ENCODE measurements at places on chromosomes 11 and 22.
A peak's percentile ranks its signal among the peaks of the same experiment; 100 is the strongest.

DNA sequence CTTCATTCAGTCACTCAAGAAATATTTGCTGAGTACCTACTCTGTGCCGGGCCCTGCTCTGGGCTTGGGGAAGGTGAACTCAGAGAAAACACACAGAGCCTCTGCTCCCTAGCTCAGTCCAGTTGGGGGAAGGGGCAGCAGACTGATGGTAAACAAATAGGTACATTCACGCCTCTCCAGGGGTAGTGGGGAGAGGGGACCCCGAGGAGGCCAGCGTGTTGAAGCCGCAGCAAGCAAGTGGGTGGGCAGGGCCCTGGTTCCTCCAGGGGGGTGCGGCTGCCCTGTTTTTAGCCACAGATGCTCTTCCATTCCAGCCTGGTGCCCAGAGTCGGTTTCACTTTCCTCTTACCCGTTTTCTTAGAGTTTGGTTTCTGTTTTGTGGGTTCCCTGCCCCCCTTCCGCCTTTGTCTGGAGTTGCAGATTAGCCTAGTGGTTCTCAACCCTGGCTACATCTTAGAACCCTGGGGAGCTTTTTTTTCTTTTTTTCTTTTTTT lies 8.7 kb downstream of the DRAP1 start:
- DNase-seq: peak; percentile 18

DNA sequence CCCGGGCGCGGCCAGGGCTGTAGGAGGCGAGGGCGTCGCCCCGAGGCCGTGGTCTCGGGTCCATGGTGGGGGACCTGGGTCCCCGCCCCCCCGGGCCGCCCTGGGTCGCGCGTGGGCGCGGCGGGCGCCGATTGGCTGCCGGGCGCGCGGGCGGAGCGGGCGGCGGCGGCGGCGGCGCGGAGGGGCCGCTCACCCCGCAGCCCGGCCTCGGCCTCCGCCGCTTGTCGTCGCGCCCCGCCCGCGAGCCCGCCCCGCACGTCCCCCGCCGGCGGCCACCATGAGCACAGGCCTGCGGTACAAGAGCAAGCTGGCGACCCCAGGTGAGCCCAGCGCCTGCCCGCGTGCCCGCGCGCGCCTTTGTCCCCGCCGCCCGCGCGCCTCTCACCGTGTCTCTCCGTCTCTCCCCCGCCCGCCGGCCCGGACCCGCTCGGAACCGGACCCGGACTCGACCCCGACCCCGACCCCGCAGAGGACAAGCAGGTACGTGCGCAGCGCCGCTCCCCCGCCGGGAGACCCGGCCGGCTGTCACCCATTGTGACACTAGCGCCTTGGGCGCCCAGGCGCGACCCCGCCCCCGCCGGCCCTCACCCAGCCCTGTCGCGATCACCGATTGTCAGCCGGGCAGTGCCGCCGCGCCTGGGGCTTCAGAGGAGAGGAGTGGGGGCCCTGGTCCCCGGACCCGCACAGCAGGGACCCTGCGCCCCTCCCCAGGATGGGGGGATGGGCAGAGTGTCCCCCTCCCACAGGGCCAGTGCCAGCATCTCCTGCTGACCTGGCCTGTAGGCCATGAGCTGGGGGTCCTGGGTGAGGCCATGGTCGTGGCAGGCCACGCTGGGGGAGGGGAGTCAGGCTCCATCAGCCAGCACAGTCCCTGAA lies at the start of gene SEPTIN5:
Gene SEPTIN5, plus strand, starts transcription at position 192 of the 876 bp plus-strand sequence. Its CDS starts 86 bp downstream, at position 278.
- DNase-seq: no peak

DNA sequence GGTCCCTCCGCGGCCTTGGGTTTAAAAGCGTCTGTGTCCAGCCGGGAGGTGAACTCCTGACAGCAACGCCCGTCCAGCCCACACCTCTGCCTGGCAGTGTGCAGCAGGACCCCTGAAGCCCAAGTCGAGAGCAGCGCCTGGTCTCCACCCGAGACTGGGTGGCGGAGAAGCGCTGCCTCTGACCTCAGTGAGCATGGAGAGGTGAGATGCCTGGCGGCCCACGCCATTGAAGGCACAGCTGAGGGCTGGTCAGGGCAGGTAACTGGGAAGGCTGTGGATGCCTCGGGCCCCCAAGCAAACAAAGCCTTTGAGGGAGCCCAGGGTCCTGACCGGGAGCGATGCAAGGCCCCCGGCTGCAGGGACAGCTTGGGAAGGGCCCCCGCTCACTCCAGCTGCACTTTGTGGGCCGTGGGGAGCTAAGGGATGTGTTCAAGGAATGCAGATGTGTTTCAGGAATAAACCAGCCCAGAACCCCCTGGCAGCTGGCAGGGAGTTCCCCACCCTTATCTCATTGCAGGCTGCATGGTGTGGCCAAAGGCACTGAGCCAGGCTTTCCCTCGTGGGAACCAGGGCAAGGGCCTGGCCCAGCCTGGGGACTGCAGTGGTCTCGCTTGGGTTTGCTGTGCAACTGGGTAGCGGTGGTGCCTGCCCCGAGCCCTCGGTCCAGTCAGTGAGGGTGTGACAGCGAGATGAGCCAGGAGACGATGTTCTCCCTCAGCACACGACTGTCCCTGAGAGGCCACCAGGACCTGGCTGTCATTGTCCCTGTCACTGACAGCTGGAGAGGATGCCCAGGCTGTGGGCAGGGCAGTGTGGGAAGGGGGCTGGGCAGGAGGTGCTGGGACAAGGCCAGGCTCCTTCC lies 92.5 kb downstream of the WNT7B start:
- DNase-seq: no peak

DNA sequence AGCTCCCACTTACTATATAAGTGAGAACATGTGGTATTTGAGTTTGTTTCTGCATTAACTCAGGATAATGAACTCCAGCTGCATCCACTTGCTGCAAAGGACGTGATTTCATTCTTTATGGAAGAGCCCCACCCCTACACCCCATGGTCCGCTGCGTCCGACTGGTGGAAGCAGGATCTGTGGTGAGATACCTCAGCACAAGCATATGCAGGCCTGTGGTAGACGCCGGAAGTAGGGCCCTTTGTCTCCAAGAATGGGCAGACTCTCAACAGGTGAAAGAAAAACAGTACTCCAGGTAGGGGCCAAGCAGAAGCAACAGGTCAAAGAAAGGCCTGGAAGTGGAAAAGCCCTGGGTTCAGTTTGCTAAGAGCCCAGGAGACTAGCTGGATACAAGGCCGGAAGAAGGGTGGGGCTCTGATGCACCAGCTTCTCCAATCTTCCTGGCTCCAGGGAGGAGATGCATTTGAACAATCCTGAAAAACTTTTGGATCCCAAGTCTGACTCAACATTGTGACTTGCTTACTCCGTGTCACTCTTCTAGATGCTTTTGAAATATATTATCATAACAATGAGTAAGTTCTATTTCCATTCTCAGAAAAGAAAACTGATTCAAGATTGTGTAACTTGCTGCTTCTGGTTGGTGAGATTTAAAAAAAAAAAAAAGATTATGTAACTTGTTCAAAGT lies 30.4 kb downstream of the NEAT1 start:
- DNase-seq: no peak

DNA sequence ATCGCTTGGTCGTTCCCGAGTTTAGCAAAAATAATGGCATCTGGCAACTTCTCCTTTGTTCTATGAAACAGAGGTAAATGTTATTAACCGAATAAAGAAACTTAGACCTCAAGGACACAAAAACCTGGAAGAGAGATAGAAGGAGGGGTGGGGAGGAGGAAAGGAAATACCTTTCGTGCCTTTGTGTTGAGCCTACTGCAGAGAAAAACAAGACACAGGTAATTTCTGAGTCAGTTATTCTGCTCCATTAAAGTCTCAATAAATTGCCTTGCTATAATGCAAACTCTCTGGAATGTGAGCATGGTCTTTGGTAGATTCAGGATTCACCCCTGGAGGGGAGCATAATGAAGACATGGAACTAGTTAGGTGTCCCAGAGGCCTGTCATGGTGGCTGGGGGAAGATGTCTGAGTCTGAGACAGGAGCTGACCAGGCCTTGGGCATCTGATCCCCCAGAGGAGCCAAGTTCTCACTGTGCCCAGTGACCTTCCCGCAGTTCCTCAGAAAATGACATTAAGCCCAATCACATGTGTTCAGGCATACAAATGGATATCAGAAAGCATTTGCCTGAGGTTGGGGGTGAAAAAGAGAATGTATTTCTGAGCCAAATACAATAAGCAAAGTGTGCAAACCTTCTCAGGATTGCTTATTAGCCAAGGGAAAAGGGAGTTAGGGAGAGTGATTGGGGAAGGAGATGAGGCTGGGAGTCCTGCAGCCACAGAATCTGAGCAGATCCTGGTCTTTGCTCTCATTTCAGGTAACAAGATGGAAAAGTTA lies 72.6 kb upstream of the CADM1 start:
- DNase-seq: no peak

- DNase-seq: no peak
Observed at GRCh38 chr22:32018056-32018455, 25.0 kb upstream of the SLC5A1 start.

DNA sequence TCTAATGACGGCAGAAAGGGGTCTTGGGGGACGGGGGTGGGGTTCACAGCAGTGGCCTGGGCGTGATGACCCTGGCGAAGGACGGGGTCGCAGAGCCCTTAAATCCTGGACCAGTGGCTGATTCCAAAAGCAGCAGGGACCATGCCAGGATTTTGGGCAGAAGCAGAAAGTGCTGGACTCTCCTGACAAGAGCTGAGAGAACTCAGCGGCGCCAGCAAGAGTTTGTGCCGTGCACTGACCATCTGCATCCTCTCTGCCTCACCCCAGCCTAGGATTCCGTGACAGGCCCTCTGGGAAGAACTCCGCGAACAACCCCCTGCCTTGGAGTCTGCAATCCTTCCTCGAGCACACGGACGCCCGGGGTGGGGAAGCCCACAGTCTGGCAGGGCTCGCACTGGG lies 644 bp upstream of the NDUFV1 start:
- no peak for DNase-seq

DNA sequence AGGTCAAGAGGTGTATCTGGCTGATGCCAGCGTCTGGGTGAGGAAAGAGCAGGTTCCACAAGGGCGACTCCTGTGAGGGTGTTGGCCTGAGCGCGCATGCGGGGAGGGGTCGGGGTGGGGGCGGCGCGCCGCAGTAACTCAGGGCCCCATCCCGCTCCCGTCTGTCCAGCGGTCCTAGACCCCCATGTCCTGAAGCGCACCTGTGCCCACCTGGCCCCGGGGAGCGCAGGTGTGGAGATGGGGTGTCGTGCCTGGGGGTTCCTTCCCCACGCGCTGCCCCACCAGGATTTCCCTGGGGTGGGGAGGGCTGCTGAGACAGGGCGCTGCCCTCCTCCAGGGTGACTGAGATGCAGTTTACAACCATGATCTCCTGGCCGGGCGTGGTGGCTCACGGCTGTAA lies 20.9 kb downstream of the RNH1 start:
- DNase-seq: no peak

GRCh38 chr11:47184711-47185304 lies 1.4 kb downstream of the PACSIN3 start:
- no peak for DNase-seq

DNA sequence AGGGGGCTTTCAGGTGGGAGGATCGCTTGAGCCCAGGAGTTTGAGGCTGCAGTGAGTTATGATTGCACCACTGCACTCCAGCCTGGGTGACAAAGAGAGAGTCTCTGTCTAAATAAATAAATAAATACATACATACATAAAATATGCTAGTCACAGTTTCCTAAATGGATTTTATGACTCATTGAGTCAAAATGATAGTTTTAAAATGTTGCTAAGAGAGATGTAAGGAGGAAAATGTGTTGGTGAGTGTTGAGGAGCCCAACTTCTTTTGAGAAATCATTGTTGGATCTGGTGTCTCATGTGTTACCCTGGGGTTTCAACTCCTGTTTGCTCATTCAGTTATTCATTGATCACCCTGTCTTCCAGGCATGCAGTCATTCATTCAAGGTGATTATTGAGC lies 21.0 kb downstream of the PARVB start:
- DNase-seq: no peak

DNA sequence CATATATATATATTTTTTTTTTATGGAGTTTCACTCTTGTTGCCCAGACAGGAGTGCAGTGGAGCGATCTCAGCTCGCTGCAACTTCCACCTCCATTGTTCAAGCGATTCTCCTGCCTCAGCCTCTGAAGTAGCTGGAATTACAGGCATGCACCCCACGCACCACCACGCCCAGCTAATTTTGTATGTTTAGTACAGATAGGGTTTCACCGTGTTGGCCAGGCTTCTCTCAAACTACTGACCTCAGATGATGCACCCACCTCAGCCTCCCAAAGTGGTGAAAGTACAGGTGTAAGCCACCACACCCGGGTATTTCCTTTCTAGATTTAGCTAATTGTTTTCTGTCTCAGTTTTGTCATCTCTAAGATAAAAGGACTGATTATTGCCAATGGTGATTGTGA lies 821.1 kb downstream of the CNTN5 start:
- no peak for DNase-seq

DNA sequence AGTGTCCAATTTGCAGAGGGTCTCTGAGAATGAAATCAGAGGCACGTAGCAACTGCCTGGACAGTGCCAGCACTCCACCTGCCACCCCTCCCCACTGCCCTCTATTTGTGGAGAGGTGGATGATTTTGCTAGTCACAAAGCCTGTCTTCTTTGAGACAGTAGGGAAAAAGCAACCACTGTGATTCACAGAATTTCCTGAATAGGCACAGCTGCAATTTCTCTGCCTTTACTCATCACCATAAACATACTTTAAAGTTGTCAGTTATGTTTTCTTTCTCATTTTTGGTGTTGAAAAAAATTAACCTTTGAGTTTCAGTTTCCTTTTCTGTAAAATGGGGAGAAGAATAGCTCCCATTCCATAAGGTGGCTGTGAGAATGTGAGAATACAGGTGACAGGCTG lies 134.3 kb downstream of the TEAD1 start:
- DNase-seq: no peak

DNA sequence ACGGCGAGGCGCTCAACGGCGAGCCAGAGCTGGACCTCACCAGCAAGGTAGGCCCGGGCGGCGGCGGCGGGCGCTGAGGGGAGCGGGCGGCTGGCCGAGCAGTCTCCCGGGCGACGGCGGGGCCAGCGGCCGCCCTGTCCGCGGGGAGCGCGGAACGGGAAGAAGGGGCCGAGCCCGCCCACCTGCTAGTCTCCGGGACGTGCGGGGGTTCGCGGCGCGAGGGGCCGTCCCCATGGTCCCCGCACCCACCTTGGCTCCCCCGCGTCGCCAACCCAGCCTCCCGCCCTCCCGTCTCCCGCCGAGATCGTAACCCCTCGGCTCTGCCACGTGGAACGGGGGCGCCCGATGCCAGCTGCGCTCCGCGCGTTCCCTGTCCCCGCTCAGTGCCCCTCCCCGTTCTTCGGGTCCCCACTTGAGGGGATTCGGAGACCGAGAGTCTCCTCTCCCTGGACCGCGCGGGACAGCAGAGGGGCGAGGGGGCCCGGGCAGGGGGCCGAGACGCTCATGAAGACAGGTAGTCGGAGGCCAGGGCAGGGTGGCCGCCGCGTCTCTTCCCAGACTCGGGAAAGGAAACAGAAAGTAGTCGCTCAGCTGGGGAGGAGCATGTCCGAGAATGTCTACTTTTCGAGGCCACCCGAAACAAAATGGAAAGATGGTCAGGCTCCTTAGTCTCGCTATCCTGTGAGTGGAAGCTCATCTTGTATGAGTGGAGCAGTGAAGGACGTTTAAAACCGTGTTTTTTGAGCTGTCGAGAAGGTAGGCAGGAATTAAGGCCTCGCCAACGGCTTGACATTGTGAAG lies 557 bp downstream of the GTPBP1 start:
- DNase-seq: no peak

DNA sequence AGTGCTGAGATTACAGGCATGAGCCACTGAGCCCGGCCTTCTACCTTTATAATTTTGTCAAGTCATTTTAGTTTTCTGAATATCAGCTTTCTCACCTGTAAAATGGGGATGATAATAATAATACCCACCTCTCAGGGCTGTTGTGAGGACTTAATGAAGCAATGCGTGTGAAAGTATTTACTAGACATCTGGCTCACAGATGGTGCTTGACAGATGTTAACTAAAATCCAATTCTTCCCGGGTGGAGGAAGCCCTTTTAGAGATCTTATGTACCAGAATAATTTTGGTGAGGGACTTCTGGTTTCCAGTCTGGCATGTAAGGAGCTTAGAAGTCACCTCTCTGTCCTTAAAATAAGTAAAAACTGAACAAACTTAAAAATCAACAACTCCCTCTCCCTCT lies 43.7 kb upstream of the NUP160 start:
- DNase-seq: no peak
